Activated CD4-positive, alpha-beta T cell treated with anti-CD3 and anti-CD28 coated beads, Interleukin-2, amount 10 ng/mL, durations not matched to agents 24 days and 14 days (primary cell): ENCODE measurements at places on chromosomes 1 and 21. TPM values are rescaled to one million over a fixed set of nuclear protein-coding genes. Genes with fewer than 3 reads are reported as not detected.

Gene LACTBL1
- not detected in 2 replicates for total RNA-seq

Gene GPR25
- total RNA-seq, result not detected in 2 replicates

Gene CLEC20A
- not detected in 2 replicates for total RNA-seq

Gene FAM78B
- total RNA-seq, result 1.6 and 1.9 TPM in 2 replicates

Gene C1QTNF12
- 1.3 and 2.8 TPM in 2 replicates for total RNA-seq

Gene CTTNBP2NL
- total RNA-seq, result 3.9 and 4.1 TPM in 2 replicates

Gene PCBP3
- total RNA-seq, result 7.5 and 9.7 TPM in 2 replicates

DNA sequence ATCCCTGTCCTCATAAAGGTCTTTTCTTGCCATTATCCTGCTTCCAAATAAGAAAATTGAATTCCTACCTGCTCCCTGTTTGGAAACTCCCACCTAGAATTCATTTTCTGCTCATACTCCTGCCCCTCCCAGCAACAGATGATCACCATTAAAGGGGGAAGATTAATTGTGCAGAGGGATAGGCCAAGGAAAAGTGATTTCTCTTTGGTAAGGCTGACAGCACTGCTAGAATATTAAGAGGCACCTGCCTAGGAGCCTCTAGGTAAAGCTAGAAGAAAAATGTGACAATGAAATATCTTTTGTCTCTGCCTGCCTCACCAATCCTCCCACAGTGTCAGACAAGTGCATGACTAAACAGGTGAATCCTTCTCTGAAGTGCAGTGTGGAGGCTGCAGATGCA lies 77.0 kb upstream of the SPATA6 start:
- DNase-seq, result no peak

DNA sequence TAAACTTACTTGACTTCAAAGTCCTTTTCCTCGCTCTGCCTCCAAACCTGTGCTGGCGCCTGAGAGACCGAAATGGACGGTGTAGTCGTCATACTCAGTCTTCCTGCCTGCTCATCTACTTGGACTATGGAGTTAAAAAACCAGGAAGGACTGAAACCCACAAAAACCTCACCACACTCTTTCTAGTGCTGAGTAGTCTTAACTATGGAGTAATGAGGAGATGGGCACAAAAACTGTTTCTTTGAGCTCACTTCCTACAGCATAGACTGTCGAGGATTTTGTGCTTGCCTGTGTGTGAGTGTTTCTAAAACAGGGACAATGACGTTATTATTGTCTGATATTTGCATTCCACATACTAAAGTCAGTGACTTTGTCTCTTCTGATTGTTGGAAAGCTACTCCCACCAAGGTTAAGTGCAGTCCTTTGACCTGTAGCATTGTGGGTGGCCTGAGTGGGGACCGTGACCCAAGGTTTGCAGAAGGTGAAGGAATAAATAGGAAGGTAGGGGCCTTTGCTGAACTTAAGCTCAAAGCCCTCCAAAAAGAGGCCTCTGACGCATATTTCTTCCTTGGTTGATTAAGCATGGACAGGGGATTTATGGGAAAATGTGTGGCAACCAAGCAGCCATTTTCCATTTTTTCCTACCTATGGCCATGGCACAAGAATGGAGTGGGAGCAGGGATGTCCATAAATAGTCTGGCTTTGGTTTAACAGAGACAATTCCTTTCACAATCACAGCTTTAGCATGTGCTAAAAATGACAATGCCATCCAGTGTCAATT lies 109.6 kb downstream of the ZBTB18 start:
- no peak for DNase-seq

DNA sequence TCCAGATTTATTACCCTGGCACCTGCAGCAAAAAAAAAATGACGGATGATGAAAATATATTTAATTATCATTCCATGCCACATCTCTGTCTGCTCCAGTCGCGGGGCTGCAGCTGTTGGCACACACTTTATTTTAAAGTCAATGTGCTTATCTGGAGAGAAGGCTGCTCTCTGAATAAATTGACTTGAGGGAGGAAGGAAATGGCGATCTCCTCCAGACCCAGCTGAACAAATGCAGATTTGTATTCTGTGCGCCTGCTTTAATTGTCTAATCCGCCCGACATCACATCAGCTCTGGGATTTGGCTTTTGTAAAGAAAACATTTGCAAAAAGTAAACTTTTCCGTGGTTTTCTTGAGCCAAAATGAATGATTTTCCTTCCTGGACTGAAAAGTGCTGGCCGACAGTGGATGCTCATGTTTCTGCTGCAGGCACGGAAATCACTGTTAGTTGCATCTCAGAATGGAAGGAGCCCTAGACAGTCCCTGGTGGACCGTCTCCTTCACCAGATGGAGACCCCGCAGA lies 150.2 kb downstream of the CAMTA1 start:
- DNase-seq, result no peak

DNA sequence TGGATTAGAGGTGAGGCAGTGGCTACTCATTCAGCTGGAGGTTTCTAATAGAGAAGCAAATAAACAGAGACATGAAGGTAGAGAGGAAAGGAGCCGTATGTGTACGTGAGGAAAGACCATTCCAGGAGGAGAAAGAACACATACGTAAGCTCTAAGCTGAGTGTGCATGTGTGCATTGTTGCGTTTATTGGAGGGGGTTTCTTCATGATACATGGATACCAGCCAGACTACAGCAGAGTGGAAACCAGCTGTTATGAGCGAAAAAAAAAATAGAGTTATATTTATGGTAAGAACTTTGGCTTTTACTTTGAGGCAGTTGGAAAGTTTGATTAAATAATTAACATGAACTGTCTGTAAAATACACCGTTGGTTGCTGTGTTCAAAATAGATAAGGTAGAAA lies 173.4 kb upstream of the RGS18 start:
- DNase-seq, result no peak

DNA sequence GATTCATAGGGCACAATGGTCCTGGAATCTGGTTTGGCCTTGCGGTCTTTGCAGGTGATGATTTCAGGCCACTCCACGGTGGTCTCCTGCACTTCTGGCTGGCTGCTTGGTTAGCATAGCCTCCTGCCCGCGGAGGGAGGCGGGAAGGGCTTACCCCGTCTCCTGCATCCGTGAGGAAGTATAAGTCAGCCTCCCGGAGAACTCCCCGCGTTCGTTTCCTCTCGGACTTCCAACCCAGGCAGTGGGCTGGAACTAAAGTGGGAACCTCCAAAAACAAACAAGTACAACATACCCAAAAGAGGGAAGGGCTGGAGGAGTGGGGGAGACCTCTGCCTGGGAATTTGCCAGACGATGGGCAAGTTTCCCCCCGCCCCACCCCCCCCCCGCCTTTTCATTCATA lies 939 bp upstream of the CCN1 start:
- DNase-seq, result no peak

DNA sequence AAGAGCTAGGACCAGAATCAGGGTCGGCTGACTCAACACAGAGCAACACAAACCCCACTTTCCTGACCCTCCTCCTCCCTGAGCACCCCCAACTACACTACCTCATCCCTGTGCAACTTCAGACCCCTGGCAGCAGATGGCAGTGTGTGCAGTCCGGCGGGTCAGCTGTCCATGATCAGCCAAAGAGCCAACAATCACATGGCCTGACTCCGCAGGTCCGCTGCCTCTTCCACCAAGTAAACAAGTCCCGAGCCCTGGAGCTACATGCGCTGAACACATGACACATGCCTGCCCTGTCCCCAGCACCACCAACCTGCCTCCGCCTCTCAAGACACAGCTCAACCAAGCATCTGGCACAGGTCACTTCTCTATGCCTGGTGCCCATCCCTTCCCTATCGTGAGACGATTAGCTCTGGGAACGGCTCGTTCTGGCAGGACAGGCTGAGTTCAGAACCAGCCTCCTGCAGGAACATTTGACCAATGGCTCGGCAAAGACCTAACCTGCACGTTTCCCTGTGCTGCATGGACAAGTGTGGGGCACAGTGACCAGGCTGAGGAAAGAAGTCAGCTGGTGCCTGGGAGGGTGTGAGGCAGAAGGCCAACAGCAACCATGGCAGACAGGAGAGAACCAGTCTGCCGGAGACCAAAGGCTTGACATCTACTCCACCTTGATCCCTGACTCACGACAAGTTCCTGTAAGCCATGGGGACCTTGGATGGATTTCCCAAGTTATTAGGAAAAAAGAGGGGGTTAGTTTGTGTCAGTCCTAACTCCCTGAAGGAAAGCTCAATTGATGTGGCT lies 60.3 kb downstream of the CD46 start:
- no peak for DNase-seq

DNA sequence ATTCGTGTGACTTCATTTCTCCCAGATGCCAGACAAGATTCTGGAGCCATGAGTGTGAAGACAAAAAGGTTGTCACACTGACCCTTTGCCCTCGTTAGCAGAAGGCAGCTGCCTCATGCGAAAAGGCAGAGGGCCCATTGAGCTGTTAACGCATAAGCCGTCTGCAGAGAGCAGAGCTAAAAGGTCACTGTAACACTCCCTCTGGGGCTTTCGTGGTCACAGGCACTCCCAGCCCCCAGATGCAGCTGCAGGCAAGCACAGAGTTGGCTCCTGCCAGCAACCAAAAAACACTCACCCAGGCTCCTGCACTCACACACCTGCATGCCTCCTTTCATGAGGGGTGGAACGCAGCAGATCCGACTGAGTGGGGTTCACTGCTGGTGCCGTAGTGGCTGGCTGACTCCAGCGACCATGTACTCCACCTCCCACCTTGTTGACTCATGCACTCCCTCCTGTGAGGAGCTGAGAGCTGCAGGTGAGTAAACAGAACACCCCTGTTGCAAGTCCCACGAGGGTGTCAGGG lies 287.5 kb downstream of the SMYD3 start:
- no peak for DNase-seq

DNA sequence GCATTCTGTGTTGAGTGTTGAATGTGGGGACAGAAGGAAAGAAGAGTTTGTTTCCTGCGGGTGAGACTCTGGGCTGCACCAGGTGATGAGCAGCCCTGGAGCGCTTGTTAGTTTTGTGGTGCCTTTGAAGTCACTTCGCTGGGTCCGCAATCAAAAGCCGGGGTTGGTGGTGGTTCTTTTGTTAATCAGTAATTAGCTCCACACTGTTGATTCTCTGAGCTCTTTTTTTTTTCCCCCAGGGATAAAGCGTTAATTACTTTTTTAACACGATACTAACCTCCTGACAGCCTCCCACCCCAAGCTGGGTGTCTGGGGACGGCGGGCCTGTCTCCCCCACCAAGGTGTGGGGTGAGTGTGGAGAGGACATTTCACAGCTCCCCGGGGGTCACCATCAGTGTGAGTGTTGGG lies 56.6 kb downstream of the AGPAT3 start:
- DNase-seq, result peak; percentile 78

- no peak for DNase-seq
Observed at GRCh38 chr1:36565576-36566501, 83.1 kb upstream of the CSF3R start.

DNA sequence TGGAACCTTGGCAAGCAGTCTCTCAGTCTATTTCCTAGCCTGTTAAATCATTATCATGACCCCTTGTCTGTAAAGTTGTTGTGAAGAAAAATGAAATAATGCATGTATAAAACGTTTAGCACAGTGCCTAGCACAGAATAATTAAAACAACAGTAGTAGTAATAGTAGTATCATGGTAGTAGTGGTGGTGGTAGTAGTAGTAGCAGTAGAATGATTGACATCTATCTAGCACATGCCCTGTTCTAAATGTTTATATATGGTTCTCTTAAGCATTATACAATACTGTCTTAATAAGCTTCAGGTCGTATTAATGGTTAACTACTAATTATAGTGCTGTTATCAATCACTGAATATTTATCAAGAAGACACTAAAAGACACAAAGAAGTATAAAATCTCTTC lies 46.7 kb downstream of the GPR3 start:
- DNase-seq, result no peak

DNA sequence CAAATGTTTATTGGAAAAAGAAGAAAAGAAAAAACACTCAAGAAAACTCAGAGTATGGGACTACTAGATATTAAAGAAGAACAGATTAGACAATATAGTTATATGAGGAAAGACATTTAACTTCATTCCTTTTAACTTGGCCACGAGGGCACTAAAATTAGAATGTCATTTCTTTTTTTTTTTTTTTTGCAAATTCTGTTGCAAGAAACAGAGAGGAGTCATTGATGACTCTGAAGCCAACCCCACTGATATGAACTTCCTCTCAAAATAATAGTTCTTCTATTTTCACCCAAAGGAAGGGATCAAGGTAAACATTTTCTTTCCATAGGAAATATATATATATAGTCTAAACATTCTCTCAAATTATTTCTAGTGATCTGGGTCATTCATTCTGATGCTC lies 24.6 kb upstream of the PEX19 start:
- DNase-seq, result no peak

DNA sequence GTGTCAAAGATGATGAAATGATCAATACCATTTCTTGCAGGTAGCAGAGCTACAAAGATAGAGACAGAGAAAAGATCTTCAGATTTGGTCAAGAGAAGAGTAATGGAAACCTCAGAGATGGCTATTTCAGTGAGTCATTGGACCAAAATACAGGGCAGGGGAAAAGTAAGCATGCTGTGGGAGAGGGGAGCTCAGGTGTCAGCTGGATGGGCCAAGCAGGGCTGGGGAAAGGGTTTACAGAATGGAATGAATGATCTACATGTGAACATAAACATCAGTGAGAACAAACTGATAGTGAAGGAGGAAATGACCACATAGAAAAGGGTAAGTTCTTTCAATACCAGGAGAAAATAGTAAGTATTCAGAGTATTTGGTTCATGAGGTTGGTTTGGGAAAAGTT lies 61.4 kb upstream of the CNN3 start:
- DNase-seq, result no peak

DNA sequence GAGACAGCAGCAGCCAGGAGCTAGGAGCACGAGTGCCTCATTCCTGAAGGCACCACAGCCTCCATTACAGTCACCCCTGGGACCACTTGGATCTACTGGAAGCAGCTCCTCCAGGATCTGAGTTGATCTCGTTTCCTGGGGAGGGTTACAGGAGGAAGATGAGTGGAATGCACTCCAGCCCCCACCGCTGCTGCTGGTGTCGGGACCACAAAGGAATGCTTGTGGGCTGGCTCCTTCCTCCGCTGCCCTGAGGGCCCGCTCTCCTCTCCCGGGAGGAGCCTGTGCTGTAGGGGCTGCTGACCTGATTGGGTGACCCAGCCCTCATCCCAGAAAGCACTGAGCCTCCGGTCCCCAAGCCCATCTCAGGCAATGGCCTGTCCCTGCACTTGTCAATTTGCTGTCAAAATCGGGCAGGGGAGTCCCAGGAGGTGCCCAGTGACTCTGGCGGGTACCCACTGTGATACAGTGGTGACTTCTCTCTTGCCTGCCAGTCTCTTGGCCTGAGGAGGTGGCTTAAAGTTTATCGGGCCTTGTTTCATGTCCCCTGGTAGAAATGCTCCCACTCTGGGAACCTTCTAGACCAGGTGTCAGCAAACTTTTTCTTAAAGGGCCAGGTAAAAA lies 23.1 kb downstream of the IL10RB start:
- DNase-seq, result no peak

DNA sequence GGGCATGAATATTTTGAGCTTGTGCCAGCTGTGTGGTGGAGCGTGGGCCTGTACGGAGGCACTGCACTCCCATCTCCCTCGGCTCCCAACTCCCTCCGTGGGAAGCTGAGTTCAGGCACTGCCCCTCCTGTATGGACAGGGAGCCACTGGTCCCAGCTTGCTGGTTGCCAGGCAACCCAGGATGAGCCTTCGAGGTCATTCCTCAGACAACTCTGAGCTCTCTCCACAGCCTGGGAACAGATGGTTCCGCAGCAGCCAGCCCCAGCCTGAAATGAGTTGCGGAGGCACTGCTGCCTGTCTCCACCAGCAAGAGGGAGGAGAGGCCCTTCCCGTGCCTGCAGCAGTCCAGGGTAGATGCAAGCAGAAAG lies 58.4 kb upstream of the TENT5B start:
- DNase-seq, result no peak

- no peak for DNase-seq
Observed at GRCh38 chr1:109104364-109105151, 9.4 kb upstream of the ELAPOR1 start.
